Stimulated activated CD8-positive, alpha-beta memory T cell treated with anti-CD3 and anti-CD28 coated beads, Interleukin-4, amount 100 ng/mL, for 24 hours (primary cell): ENCODE measurements at places on chromosomes 7 and 10.

GRCh38 chr10:58746474-58747185 lies 234.0 kb downstream of the BICC1 start:
- DNase-seq, result no peak

DNA sequence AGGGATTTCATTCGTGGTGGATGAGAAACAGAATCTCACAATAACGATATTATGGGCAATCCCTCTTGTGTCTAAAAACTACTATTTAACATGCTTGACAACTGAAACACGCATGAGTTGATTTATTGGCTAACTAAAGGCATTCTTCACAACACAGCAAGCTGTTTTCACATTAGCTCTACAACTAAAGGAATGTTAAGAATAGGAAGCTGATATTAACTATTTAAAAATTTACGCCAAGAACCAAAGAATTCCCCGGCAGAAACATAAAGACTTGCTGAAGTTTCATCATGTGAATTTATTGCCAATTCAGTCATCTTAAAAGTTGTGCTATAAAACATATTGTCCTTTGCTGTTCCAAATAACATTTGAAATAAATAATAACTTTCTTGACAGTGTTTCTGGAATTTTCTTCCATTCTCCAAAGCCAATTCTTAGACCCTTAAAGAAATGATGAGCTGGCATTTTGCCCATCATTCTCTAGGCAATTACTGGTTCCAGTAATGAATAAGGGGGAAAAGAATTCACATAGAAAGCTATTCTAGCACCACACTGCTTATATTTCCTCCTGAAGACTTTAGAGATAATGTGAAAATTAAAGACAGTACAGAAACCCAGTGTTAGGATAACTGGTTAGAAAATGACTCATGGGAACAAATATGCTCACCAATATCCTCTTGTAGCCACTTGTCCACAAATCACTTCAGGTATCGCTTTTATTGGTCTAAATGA lies 233.1 kb downstream of the PARD3 start:
- no peak for DNase-seq

DNA sequence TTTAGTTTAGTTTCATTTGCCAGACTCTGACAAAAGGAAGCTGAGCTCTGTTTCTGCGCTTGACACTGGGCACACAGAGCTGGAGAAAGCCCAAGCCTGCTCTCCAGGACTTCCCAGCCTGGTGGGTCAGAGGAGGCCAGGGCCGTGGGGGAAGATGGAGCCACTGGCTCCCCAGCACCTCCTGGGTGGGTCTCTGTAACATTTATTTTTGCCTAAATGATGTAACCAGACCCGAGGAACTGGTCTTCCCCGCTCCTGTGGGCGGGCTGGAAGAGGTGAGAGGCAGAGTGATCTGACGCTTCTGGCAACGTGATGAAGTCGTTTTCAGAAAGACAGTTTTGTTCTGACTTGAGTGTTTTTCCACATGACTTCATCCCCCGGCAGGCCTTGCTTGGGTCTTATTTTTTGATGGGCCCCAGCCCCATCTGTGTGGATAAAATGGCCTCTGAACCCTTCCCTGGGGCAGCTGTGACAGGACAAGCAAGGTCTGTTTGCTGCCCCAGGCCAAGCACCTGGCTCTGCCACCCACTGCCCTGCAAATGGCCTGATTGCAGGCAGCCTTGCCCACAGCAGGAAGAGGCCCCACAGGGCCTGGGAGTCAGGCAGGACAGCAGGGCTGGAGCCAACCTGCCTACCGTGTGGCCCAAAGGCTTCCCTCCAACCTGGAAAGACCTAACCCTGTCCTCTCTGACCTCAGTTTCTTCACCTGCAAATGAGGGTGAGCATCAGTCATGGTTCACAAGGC lies 304.9 kb upstream of the ZMIZ1 start:
- DNase-seq, result peak; percentile 11

- no peak for DNase-seq
Observed at GRCh38 chr10:47378183-47378510, 5.9 kb downstream of the ZNF488 start.

DNA sequence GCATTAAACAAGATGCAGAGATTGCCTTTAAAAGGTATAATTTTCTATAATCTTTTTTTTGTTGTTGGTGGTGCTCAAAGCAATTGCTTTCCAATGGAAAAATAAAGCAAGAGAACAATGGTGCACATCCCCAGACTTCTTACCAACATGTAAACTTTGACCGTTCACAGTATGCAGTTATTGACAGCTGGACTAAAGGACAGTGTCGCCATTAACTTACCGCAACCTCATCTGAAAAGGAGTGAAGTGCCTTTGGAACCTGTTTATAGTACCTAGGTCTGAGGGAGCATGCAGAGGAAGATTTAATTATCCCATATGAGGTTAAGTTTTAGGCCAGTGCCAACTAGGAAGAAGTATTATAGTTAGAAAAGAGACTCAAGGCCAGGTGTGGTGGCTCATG lies 654.5 kb downstream of the PARD3 start:
- DNase-seq, result no peak

GRCh38 chr7:85730012-85730411 lies 543.2 kb upstream of the SEMA3D start:
- no peak for DNase-seq

DNA sequence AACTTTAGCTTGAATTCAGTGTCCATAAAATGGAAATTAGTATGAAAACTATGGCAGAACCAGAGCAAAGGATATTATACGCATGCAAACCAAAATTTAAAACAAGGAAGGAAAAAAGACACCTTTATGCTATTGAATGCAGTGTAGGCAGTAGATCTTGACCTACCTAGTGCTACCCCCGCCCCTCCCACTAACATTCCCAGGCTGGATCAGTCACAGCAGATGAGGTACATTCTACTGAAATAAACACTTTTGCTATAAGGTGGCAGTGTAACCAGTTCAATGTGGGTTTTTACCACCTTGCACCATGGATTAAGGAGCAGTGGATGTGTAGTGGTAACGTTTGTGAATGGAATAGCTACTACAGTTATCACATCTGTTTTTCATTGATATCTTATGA lies 27.9 kb downstream of the SRI start:
- DNase-seq, result no peak

DNA sequence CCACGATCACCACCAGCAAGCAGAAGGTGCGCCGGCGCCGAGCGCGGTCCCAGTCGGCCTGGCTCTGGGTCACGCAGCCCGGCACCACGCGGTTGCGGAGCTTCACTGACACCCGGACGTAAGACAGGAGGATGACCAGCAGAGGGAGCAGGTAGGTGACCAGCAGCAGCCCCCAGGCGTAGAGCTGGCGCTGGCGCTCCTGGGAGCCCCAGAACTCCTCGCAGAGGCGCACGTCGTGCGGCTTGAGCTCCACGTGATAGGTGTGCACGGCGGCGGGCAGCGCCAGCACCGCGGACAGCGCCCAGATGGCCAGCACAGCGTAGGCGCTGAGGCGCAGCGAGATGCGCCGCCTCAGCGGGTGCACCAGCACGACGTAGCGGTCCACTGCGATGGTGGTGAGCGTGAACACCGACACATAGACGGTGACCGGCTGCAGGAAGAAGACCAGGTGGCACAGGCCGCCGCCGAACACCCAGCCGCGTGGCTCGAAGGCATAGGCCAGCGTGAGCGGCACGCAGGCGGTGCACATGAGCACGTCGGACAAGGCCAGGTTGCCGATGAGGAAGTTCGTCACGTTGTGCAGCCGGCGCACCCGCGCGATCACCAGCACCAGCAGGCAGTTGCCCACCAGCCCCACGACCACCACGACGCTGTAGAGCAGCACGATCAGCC lies 920 bp downstream of the PRLHR start:
- DNase-seq, result peak; percentile 11

GRCh38 chr10:114051714-114052113 lies 8.0 kb downstream of the ADRB1 start:
- no peak for DNase-seq

DNA sequence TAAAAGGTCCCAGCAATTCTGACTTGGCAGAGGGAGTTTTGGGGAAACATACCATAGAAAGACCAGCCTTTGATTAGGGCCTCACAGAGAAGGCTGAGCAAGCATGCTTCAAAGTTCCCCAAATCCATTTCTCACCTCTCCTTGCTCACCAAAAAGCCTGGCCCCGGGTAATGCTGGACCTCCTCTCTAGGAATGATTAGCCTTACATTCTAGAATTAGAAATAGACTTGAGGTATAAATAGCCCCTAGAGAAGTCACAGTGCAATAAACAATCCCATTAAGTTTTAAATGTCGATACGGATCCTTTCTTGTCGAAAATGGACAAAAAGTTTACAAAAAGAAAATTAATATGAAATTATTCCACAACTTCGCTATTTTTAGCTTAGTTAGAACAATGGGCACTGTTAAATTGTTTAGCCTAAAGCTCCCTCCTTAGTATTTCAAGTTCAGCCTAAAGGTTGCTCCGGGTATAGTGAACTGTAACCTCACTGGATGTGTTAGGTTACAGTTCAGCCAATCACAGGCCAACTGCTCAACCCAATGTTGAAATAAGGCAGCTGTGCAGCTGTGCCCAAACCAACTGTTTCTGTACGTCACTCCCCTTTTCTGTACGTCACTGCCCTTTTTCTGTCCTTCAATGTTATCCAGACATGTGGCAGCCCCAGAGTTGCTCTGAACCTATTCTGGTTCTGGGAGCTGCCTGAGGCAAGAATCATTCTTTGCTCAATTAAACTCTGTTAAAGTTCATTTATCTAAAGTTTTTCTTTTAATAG lies 7.9 kb upstream of the GSDME start:
- DNase-seq, result no peak
